Memory B cell (primary cell): ENCODE measurements at places on chromosomes 2 and 18.

DNA sequence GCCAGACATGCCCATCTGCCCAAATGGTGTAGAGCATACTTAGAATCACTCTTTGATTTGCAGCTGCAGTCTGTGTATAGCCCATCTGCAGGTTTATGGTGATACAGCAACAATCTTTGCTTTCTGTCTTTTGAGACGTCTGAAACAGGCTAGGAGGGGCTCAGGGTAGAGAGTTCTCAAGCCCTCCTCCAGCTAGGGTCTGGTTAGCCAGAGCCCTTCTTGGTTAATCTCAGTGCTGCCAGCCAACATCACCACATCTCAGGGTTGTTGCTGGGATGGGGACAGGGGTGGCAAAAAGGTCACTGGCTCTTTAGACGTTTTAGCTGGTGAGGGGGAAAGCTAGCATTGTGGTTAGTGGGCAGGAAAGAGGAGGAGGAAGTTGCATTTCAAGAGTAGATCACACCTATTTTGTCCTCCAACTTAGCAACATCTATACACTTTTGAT, 136.6 kb upstream of the ACAA2 start:
- DNase-seq, result no peak

- no peak for DNase-seq
Observed at GRCh38 chr18:29078273-29078672, 901.3 kb upstream of the CDH2 start.

DNA sequence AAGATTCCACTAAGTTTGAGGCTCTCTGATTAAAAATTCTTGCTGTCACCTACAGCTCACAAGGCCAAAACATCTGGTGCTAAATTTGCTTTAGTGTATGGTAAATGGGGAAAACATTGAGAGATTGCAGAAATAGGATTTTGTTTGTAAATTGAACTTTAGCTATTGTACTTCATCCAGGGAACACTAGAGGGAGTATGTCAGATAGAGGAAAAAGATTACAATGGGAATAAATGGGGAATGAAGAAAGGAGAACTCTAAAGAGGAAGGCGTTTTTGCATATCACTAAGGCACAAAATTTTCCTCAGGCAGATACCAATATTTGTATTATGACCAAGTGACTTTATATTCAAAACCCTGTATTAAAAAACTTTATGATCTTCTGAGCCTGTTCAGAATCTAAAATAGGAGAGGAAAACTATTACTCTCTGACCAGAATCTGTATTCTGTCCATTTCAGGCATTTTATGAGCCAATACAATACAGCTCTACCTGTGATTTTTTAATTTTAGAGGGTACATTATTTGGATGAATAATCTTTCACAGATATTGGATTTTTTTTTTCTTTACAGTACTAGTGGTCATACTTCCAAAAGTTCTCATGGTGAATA, 52.3 kb upstream of the ITGB6 start:
- no peak for DNase-seq

DNA sequence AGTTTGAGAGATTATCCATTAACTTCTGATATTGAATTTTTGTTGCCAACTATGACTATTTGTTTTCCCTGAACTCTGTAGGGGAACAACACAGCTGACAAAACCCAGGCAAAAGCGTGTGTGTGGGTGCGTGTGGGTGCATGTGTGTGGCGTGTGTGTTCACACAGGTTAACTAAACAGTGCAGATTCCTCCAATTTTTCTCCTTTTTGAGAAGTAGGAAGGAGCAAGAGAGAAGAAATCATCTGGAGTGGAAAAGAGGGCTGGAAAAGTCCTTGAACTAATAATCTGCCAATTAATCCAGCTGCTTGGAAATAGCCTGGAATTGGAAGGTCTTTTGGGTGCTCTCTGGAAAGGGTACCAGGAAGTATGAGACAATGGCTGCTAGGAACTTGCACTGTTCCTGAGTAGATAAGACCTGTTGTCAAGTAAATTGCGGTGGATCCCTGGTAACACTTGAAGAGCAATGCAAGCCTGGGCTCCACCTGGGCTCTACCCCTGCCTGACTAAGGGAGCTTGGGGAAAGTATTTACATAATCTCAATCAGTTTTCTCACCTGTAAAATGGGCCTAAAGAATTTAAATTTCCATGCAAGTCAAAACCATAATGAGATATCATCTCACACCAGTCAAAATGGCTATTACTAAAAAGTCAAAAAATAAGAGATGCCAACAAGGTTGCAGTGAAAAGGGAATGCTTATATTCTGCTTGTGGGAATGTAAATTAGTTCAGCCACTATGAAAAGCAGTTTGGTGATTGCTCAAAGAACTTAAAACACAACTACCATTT, 40.5 kb upstream of the IL1R1 start:
- no peak for DNase-seq

DNA sequence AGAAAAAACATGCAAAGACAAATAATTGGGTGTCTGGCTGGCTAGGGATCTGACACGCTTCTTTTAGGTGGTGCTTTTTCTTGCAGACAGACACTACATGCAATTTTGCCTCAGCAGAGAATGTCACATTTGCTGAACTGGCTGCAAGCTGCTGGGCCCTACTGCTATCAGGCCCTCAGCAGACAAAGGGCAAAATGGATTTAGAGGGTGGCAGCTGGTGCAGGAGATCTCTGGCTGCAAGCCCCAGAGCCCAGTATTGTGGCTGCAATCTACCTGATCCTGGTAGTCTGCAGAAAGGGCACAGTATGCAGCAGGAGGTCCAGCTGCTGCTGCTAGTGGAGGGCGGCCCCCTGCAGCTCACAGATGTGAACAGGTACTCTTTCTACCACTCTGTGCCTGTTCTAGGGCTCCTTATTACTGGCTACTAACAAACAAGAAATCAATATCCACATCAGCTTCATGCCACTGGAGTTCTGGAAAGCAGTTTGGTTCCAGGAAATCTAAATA, 796.7 kb upstream of the CELF4 start:
- no peak for DNase-seq

DNA sequence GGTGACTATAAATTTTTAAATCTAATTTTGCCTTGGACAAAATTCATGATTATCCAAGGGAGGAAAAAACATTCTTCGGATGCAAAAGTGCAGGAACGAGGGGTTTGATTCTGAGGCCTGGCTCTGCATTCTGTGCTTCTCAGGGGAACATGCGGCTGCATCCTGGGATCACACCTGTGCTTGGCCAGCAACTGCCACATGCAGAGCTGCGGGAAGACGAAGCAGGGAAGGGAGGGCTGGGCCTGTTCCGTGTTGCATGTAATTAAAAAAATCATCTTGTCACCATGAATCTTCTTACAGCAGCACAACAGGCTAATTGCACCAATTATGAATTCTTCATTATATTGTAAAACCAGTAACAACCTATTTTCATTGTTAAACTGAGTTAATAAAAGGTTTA, 158.0 kb upstream of the ALKAL2 start:
- DNase-seq, result no peak

- DNase-seq, result peak; percentile 59
Observed at GRCh38 chr2:10668402-10669012, 21.3 kb downstream of the NOL10 start.

DNA sequence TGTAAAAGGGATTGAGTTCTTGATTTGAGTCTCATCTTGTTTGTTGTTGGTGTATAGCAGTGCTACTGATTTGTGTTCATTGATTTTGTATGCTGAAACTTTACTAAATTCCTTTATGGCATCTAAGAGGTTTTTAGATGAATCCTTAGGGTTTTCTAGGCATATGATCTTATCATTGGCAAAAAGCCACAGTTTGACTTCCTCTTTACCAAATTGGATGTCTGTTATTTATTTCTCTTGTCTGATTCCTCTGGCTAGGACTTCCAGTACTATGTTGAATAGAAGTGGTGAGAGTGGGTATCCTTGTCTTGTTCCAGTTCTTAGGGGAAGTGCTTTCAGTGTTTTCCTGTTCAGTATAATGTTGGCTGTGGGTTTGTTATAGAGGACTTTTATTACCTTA, 4.8 kb downstream of the ANKAR start:
- no peak for DNase-seq

DNA sequence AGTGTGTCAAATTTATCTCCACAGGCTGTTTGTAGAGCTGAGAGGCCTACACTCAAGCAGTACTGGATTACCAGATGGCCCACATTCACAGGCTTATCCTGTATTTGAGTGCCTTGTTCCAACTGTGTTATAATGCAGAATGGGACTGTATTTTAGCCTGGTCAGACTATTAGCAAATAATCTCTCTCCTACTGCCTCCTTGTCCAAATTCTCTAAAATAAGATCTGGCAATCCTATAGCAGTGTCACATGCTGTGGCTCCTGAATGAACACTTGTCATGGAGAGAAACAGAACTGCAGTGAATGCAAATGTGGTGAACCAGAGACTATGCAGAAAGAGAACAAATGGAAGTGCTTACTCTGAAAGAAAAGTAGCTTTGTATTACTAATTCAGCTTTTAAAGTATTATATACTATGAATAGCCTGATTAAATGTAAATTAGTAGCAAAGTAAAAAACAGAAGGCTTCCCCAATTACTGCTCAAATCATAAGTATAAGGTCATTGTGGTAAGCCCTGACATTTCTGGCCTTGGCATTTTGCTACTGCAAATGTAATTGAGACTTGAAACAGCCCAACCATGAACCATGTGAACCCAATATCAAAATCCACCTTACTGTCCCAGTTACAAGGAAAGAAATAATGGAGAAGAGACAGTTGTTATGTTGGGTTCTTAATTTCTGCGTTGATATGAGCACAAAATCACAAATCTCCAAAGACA, 80.0 kb downstream of the MAP4K3 start:
- no peak for DNase-seq

DNA sequence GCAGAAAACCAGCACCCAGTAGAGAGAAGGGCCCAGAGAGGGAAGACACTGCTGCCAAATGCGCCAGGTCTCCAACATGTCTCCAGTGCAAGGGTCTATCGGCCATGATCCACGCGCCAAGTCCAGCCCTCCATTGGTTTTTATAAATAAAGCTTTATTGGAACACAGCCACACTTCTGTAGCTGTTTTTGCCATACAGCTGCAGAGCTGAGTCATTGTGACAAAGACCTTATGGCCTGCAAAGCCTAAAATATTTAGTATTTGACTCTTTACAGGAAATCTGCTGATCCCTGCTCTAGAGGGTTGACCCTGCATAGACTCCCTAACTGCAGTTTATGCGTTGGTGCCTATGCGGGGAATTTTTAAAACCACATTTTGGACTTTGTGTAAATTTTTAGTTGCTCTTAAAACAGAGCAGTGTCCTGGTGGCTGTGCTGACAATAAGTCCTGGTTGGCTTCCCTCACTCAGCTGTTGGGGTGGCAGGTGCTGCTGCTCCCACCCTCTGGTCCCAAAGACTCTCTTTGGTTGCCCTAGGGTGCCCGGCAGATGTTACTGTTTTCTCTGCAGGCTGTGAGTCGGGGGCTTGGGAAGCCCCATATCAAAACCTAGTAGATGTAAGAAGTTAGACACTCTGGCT, 154.9 kb downstream of the CTIF start:
- no peak for DNase-seq

- DNase-seq, result no peak
Observed at GRCh38 chr2:24220554-24221291, 45.9 kb downstream of the FAM228A start.

- no peak for DNase-seq
Observed at GRCh38 chr2:174572556-174572955, 25.0 kb downstream of the WIPF1 start.

DNA sequence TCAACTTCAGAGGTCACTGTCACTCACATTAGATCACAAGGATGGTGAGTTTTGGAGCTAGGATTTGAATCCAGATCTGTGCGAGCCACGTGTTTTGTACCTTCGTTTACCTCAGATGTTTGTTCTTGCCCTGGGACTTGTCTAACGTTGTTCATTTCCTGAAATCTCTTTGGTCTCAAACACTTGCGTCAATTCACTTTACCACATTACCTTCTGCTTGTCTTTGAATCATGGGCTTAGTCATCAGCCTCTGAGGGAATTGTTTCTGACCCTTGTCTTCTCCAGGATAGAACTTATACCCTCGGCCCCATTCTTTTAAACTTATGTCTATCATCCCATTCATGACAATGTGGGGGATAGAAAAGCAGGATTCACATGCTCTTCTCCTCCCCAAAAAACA, 282.7 kb downstream of the DCDC2C start:
- no peak for DNase-seq

DNA sequence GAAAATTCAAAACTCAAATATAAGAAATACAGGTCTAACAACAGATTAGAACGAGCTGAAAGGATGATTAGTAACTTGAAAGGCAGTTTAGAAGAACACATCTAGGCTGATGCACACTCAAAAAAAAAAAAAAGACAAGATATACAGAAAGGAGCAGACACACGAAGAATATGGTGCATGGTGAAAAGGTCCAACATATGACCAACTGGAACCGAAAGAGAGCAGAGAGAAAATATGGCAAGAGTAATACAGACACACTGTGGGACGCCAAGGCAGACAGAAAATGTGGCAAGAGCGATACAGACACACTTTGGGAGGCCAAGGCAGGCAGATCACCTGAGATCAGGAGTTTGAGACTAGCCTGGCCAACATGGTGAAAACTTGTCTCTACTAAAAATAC, 39.8 kb downstream of the NDUFA10 start:
- DNase-seq, result no peak
